ENCODE measurements at places on chromosomes 3 and 15. TPM values are rescaled to one million over a fixed set of nuclear protein-coding genes. Genes with fewer than 3 reads are reported as not detected.

The CPN2 gene
- total RNA-seq, result not detected

- DNase-seq, result no peak
These were observed 113.6 kb downstream of the CACNA2D3 start for GRCh38 chr3:54235998-54236397.

The RLBP1 gene
- total RNA-seq, result not detected

The CILP gene
- total RNA-seq, result 17.6 TPM

The GABRR3 gene
- total RNA-seq, result not detected

DNA sequence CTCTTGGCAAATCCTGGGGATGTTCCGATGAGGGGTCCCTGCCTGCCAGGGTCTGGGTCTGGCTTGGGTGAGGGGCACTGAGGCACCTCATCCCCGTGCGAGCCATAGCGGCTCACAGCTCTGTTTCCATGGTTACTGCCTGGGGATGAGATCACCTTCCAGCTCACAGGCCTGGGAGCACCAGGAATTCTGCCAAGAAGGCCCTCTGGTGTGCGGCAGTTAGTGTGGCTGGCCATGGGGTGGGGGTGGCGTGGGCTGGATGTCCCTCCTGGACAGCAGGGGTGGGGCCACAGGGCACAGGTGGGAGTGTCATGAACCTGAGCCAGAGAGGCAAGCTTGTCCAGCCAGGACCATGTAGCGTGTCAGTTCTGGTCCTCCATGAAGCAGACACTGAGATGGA lies 22.1 kb upstream of the PRR23E start:
- peak; percentile 97 for DNase-seq

The PLAAT1 gene
- 11.0 TPM for total RNA-seq

- DNase-seq, result no peak
These were observed 286.6 kb downstream of the WDR72 start for GRCh38 chr15:53472883-53473282.

GRCh38 chr3:147705651-147706051 lies 296.5 kb downstream of the ZIC1 start:
- no peak for DNase-seq

- no peak for DNase-seq
These were observed 194.5 kb downstream of the RBMS3 start for GRCh38 chr3:29475305-29475840.

DNA sequence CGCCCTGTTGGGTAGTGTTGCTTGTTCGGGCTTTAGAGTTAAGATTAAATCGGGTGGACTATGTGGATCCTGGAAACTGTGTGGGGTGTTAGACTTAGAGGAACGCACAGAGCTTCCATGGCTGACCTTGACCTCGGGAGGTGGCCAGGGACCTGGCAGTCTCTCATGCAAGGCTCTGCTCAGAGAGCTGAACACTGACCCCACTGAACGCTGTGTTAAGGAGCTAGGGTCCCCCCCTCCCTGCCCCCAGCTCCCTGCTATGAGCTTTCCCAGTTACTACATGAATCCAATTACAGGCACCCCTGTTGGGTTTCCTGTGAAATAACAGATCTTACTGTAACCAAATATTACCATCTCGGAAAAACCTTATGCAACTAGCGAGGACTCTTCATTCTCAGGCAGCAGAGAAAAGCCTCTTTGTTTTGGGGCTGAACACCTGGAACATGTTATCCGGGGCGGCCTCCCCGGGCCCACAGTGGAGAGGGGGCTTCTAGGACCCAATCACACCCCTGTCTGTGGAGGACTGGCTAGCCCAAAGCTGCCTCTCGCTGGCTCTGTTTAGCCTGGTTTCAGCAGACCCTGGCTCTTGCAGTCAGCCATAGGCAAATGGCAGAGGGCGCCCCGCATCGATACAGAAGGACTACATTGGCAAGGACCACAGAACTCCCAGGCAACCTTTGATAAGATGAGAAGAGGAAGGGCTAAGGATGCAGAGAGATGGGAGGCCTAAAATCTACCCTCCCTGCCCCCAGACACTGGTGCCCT lies 25.8 kb upstream of the ALDH1A3 start:
- no peak for DNase-seq

The SAMMSON gene
- 0.59 TPM for total RNA-seq

The LRRC34 gene
- 6.6 TPM for total RNA-seq

- DNase-seq, result no peak
These were observed 104.3 kb upstream of the ABHD17C start for GRCh38 chr15:80590761-80591355.

DNA sequence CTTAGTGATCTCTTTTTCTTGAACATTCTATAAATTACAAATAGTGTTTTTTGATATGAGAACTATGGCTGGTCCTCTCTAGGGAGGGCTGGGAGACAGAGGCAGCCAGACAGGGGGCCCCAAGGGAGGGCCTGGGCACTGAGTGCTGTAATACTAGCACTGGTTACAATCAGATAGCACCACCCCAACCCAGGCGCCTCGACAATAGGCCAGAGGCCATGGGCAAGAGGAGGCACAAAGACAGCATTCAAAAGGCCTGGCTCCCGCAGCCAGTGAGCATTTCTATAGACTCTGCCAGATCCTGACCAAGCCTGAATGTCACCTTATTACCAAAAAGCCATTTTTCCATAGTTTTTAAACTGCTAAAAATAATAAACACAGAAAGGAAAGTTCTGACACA lies 158.5 kb downstream of the THRB start:
- DNase-seq, result no peak

The P4HTM gene
- 117 TPM for total RNA-seq

The TNFAIP8L3 gene
- total RNA-seq, result 20.7 TPM

- DNase-seq, result no peak
These were observed 8.4 kb upstream of the KCNH8 start for GRCh38 chr3:19139863-19140262.

DNA sequence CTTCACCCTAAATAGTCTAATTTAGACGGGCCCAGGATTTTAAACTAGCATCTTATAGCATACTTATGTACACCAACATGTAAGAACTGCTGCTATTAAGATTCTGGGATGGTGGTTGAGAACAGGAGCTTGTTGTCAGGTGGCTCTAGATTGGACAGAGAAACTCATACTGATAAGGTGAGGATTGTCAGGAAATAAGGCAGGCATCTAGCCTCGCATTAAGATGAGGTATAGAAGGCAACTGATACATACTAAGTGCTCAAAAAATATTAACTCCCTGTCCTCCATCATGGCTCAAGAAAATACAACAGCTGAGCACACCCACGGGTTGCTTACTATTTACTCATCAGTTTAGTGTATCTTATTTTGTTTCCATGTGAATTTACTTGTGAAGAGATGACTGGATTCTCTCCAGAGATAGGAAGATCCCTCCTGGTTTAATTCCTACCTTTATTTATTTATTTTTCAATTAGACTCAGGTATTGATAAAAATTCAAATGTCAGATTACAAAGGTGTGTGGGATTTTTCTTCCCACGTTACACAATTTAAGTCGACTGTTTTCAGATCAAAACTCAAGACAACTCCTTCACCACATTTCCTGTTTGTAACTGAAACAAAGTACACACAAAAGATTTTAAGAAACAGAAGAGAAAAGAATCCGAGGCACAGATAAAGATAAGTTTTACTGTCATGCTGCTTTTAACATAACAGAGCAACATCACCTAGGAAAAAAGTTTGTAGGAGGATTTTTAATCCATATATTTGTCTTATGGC lies at the start of gene TRAT1:
Gene TRAT1, plus strand, starts transcription at position 664 of the 775 bp plus-strand sequence. CDS start 142 bp downstream, outside the sequence.
- DNase-seq, result no peak

DNA sequence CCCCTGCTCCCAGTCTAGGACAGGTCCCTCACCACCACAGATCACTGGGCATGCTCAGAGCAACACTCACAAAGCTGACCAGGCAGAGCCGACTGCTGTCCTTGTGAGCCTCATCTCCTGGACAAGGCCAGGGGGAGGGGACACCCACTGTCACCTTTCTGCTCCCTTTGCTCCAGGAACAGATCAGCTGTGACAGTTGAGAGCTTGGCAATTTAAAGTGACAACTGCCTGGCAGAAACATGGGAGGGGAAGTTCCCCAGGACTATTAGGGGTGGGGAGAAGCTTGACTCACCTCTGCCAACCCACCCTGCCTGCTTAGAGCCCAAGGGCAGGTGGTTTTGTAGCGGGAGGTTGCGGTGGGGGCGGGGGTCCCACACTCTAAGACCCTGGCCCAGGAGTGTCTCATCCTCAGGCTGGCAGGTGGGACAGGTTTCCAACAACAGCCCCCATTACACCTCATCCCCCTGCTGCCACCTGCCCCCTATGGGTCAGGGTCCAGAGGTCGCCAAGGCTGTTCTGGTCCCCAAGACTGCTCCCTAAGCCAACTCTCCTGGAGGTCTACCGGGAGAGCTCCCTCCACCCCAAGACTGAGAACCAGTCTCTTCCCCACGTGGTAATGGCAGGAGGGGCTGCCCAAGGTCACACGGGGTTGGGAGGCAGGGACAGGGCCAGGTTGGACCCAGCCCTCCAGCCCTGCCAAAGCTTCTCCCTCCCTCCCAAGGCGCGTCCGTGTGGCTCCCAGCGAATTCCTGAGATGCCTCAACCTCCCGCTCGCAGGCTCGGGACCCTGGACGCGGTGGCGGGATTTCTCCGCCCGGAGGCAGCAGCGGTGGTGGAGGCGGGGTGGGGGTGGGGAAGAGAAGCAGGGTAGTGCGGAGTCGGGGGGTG lies 80.4 kb downstream of the IQSEC1 start:
- peak; percentile 62 for DNase-seq

GRCh38 chr3:149555927-149556326 lies 81.4 kb downstream of the TM4SF4 start:
- DNase-seq, result no peak

DNA sequence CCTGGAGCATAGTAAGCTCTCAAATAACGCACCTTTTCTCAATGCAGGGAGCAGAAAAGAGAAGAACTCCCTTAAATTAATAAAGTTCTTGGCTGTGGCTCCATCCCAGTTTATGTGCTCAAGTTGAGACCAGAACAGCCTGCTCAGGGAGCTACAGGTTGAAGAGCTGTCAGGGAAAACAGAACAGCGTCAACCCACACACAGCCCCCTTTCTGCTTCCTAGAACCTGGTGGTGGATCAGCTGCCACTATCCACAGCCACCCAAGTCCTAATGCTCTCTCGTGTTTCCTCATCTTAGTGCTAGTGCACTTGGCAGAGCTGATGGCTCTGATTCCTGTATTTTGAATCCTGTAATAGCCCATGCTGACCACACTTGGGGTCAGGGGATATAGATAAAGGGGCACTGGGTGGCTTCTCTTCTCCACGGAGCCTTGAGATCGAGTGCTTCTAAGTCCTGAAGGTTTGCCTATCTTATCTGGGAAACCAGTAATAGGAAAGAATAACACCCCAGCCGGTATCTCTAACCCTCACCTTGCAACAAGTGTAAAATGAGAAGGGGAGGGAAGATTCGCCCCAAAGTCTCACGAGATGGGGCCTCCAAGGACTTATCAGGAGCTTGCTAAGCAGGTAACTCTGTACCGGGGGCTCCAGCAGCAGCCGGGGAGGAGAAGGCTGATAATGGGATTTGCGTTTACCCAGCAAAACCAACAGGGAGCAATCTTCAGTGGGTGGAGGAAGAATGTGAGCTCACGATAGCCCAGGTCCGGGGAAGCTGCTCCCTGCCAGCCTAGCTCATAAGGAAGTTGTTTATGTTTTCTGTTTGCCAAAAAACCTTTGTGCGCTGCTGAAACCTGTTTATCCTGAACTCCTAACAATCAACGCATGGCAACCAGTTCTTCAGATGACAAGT lies 136.2 kb upstream of the ICE2 start:
- no peak for DNase-seq

DNA sequence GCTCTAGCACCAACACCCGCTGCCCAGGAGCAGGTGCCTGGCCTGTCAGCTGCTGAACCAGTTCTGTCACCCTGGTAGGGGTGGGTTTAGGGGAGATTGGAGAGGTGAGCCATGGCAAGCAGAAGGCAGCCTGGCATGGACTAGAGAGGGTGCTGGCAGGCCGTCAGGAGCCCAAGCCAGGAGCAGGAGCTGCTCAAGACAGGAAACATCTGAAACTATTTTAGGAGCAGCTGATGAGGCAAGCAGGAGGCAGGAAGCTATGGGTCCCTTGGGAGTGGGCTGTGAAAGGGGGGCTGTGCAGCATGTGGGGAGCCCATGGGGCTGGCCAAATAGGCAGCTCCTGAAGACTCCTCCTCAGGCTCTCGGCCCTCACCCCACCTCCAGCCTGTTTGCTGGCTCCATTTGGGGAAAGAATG lies 2.3 kb downstream of the INKA1 start:
- peak; percentile 96 for DNase-seq

GRCh38 chr15:80455668-80456442 lies 51.7 kb downstream of the ARNT2 start:
- peak; percentile 55 for DNase-seq

The STRA6 gene
- total RNA-seq, result not detected

The HRG gene
- not detected for total RNA-seq

The SLC2A2 gene
- total RNA-seq, result not detected

DNA sequence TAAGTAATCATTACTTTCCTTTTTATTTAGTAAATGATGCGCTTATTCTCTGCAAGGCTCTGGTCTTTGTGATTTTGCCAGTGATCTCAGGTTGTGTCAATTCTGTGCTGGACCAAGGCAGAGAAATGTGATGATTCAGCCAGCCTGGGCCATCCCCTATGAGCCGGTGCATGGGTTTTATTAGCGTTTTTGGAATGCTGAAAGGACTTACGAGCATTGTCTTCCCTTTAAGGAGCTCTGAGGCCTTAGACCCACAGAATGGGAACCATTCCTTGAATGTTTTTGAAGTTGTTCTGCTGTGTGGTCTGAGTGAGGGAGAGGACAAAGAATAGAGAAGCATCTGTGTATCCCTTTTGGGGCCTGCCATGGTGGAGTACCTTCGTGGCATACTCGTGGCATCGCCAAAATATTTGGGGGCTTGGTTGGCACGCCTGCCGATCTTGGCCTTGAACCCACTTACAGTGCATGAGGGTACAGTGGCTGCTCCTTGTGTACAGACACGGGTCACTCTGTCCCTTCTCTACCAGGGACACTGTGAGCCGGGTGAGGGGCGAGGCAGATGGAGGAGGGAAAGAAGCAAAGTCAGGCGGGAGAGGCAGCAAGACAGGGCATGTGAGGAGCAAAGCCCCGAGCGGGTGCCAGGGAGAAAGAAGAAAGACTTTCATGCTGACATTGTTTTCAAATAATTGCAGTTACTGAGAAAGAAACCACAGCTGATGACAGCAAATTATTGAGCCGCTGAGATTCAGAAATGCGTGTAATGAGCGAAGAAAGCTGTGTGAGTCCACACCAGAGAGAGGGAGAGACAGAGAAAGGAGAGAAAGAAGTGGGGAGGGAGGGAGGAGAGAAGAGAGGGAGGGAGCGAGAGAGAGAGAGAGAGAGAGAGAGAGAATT lies 269.4 kb upstream of the RGMA start:
- DNase-seq, result no peak

DNA sequence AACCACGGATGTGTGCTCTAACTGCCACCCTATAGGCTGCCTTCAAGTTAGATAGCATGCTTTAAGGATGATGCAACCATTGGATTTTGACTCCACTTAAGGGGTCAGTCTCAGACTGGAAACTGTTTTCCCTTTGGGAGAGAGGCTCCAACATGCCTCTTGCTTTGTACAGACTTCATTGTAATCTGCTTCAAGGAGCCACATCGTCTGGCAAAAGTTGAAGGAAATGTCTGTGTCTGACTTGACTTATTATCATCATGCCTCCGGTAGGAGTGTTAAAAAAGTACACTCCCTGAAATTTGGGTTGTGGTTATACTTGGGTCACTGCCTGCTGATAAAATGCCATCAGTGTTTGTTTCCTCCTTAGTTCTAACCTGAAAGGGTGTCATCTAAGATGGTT lies 245.4 kb upstream of the CDIN1 start:
- DNase-seq, result no peak

The SNRPA1 gene
- 44.7 TPM for total RNA-seq

- no peak for DNase-seq
These were observed 24.7 kb downstream of the CPN2 start for GRCh38 chr3:194326192-194326967.

GRCh38 chr3:164023480-164023879 lies 1054.8 kb downstream of the SI start:
- no peak for DNase-seq

The KLHL40 gene
- total RNA-seq, result not detected

The NEO1 gene
- 30.0 TPM for total RNA-seq

GRCh38 chr3:116808725-116809124 lies 99.1 kb downstream of the TUSC7 start:
- no peak for DNase-seq

Measured in thyroid gland (tissue), 4 donors.